CD4-positive, alpha-beta T cell treated with Interleukin-21 for 1 hour (primary cell): ENCODE measurements at places on chromosomes 7 and 10.

DNA sequence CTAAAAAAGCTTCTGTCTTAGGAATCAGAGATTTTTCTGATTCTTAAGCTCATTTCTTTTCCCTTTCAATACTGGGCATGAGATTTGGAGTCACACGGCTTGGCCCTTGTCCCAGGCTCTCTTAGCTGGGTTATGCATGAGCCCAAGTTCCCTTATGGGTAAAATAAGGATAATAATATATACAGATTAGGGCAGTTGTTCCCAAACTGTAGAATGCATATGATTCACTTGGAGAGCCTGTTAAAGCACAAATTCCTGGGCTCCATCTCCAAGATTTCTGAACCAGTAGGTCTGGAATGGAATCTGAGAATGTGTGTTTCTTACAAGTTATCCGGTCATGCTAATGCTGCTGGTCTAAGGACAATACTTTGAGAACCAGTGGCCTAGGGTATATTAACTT lies 154.0 kb downstream of the REEP3 start:
- DNase-seq = no peak

- DNase-seq = no peak
Observed at GRCh38 chr7:44617225-44617890, 10.9 kb downstream of the OGDH start.

GRCh38 chr7:29619848-29620555 lies 56.4 kb downstream of the PRR15 start:
- no peak for DNase-seq

GRCh38 chr10:6924166-6924565 lies 344.1 kb upstream of the PRKCQ start:
- DNase-seq = no peak

GRCh38 chr7:133739817-133740216 lies 387.3 kb upstream of the LRGUK start:
- no peak for DNase-seq

- DNase-seq = no peak
Observed at GRCh38 chr10:8439040-8439439, 384.6 kb downstream of the GATA3 start.

DNA sequence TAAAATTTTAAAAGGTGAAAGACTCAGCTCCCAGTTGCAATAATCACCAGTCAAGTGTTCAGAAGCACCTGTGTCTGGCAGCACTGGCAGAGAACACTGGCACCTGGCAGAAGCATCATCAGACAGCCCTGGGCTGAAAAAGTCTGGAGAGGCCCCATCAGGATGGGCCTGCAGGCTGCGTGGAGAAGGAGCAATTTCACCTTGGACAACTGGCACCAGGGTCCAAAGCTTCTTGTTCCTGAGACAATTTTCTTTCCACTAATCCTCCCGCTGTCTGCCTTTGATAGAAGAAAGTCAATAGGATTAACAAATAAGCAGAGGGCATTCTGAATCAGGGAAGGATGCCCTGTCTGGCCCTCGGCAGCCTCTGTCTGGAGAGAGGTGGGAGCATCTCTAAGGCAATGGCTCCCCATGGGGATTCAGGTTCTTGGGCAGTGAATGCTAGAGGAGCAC lies 6.5 kb downstream of the COBL start:
- no peak for DNase-seq

DNA sequence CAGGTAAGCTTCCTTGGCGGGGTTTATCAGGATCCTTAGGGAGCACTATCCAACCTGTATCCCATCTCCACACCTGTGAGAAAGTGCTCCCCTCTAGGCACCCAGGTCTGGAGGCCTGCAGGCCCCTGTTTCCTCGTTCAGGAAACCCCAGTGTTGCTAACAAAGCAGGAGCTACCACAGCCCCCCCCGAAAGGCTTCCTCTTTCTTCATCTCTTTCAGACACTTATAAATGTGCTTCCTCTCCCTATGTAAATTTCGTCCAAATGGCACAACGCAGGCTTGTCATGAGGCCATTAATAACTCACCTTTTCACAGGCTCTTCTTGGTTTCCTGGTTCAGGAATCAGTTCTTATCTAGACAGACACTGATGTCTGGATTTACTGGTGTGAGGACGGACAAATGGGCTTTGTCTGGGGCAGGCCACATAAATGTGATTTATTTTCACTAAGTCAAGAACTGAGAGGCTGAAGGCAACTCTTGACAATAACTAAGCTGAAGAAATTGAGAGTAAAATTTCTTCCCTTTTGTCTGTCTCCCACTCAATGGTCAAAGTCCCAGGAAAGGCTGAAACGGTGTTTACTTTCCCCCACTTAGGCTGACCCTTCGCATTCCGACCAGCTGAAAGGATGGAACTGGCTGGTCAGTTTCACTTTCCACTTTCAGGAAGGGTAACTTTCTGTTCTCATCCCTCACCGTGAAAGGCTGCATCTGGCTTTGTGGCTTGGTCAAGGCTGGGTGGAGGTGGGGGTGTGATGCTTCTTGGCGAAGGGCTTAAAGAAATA lies 46.8 kb downstream of the PIK3AP1 start:
- DNase-seq = peak; percentile 25

DNA sequence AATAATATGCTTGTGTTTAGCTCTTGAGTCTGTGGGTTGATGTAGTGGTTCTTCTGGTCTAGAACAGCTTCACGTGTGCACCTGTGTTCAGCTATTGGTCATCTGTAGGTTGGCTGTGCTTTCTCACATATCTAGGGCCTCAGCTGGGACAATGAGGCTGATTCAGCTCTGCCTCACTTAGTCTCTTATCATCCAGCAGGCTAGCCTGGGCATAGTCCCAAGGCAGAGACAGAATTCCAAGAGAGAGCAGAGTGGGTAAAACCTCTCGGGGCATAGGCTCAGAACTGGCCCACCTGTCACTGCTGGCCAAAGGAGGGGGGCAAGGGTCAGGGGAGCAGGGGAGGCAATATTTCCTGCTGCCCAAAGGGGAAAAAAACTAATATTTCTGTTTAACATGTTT lies 32.0 kb upstream of the MXI1 start:
- no peak for DNase-seq

DNA sequence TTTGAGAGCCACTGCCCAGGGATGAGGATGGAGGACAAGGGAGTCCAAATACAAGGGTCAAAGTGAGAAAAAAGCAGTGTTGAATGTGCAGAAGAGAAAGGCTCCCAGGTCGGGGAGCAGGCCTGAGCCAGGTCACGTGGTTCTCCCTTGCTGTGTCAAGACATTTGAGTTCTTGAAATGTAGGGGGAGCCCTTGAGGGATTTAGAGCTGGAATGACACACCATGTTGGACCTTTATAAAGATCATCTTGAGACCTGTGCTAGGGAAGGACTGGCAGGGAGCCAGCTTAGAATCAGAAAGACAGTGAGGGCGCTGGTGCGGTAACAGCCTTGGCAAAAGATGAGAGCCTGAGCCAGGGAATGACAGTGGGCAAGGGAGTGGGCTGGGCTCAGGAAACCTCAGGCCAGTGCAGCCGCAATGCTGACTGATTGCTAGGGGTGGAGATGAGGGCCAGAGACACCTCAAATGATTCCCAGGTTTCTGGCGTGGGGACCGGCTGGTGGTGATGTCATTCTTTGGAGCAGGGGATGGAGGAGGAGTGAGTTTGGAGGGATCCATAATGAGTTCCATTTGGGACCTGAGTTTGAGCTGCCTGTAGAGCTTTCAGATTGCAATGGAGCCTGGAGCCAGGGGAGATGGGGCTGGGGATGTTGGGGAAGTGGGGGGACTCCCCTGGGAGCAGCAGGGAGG lies 120.1 kb downstream of the PTPN20 start:
- no peak for DNase-seq

DNA sequence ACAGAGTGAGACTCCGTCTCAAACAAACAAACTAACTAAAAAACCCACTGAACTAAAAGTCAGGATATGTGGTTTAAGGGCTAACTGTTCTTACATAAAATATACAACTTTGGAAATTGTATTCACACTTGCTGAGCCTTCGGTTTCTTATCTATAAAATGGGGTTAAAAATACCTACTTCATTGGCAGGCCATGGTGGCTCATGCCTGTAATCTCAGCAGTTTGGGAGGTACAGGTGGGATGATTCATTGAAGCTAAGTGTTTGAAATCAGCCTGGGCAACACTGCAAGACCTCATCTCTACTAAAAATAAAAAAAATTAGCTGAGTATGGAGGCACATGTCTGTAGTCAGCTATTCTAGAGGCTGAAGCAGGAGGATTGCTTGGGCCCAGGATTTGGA lies 115.4 kb upstream of the KLF6 start:
- DNase-seq = no peak

DNA sequence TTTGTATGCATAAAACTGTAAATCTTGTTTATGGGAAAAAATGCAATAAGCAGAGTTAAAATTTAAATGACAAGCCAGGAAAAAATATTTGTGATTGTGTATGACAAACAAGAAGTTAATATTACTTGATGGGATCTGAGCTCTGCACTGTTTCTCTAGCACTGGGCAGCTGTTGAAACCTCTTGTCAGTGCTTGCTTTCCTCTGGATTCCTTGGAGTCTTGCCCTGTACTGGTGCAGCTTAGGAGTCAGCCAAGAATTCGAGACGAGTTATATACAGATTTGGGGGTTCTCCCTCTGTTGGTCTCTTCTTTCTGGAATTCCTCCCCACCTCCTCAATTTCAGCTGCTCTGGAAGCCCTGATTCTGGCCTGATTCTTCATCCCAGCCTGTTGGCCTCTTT lies 24.3 kb upstream of the OPN4 start:
- no peak for DNase-seq

- DNase-seq = no peak
Observed at GRCh38 chr7:82745117-82745516, 301.5 kb upstream of the CACNA2D1 start.

DNA sequence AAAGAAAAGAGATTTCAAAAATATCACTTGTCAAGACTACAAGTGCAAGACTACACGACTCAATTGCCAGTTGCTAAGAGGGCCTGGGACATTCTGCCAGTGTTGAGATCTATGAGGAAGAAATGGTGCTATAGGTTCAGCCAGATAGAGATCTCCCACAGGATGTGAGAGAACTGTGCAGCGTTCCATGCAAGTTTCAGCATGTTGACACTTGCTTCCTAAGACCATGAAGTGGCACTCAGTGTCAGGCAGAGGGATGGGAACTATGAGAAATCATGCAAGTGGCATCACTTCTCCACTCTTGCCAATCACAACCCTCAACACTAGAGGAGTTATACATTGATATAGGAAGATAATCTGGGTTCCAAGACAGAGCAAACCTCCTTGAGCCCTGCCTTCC lies 210.3 kb downstream of the CHRM2 start:
- no peak for DNase-seq

DNA sequence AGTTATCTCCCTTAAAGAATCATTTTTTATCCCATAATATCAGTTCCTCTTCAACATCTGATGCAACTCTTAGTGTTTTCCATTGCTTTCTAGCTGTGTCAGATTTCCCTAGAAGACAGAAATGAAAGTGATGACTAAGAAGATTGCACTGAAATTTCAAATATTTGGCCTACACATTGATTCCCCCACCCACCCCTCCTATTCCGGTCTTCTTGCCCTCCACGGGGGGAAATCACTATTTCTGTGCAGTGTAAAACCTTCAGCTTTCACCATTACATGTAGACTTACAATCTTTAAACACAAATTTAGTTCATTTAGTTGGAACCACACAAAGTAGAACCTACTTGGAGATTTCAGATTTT lies 63.7 kb upstream of the IL6 start:
- DNase-seq = no peak

DNA sequence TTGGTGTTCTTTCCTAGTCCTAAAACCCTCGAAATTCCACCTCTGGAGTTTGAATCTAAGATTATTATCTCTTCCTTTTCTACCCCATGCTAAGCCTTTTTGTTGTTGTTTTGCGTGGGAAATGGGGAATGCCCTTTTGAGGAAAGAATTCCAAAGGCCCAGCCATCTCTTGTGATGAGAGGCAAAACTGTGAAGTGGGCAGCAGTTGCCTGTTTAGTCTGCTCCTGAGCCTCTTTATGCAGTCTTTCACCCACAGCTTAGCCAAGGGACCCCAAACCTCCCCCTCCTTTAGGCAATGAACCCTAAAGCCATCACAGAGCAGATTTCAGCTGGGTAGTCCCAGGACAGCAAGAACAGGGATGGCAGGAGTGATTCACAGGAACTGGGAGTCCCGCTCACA lies 95.5 kb downstream of the DNMBP start:
- DNase-seq = no peak

DNA sequence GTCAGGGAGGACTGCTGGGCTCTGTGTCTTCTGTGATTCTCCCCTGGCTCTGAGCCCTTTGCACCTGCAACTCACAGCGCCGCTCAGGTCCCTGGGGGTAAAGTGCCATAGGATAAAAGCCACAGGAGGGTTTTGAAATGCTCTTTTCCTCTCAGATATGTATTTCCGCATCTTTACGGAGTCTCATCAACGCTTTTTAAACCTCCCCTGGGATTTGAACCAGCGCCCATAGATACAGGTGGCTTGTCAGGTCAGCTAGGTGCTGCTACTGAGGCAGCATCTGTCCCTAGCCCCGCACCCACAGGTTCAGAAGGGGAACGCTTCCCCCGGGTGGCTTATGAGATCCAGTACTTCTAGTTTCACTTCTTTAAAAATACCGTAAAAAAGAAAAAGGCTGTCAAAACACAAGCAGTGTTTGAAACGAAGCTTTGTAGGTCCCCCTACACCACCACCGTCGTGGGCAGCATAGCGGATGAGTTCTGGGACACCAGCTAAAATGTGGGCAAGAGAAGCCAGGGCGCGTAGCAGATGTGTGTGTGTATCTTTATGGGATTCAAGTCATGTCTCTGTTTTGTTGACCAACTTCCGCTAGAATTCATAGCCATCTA lies 173.5 kb downstream of the CUX1 start:
- no peak for DNase-seq

DNA sequence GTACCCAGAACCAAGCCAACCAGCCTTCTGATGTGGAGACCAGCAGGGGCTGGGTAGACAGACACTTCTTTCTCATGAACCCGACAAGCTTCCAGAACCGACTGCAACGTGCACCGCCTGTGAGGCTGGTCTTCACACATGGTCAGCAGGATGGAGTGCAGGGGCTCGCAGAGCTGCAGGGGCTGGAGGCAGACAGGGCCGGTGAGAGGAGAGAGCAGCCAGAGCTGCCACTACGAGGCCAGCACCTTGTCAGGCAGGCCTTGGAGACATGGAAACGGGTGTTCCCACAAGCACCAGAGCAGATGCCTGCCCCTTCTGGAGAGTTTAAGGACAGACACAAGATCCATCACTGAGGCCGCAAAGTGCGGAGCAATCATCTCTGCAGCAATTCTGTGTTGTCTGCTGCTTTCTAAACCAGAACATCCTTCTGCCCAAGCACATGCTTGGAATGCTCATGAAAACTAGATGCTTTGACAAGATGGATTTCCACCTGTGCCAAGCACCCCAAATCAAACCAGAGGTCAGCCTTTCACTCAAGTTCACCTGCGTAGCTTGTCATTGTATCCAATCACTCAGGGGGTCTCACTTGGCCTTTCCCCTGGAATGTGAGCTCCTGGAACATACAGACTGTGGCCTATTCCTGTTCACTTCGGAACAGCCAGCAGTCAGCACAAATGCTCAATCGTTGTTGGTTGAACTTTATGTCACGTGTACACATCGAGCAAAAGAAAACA lies 32.2 kb downstream of the FRMPD2 start:
- DNase-seq = no peak

GRCh38 chr10:91002656-91003055 lies 81.8 kb upstream of the ANKRD1 start:
- no peak for DNase-seq

- DNase-seq = no peak
Observed at GRCh38 chr10:31721096-31721495, 207.5 kb downstream of the ARHGAP12 start.
